Esophagus squamous epithelium (tissue), 5 donors: ENCODE measurements at places on chromosomes 3 and 15.

DNA sequence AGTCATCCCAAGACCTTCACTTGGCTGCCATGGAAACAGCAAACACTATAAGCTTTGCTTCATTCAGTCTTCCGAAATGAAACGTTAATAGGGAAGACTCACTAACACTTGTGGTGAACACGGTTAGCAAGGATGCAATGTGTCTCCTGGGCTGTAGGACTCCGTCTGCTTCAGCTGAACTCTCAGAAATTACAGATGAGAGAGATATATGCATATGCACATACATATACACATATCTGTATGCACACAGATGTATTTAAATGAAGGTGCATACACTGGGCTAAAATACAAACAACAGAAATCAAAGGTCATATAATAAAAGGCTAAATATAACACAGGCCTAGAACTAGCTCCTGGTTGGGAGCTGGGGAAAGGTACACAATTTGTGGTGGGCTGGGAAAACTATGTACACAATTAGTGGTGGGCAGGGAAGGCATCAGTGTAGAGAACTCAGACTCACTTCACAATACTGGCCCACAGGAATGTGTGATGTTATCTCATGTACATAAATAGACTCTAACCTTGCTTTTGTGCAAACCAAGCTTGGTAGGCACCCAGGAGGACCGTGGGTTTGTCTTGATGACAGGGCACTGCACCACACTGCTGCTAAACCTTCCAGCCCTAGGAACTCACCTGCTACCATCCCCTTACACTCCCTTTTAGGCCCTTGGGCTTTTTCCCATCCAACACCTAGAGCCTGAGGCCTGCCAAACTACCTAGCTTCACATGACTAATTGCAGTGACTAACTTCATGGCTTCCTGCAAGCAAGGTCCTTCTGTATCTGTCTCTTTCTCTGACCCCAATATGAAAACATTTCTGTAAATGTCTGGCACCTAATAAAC is 873.1 kb downstream of the NSUN3 start:
- H3K36me3 ChIP-seq: no peaks in the 10 kb centered on the region
- H3K27me3 ChIP-seq: no peaks in the 10 kb centered on the region
- no peak overlapping the region for H3K27ac ChIP-seq

GRCh38 chr15:96849271-96849900 is 518.9 kb downstream of the NR2F2 start:
- H3K27ac ChIP-seq: no peak overlapping the region
- no peaks in the 10 kb centered on the region for H3K36me3 ChIP-seq
- no peaks in the 10 kb centered on the region for H3K4me1 ChIP-seq
- no peak for DNase-seq
- H3K4me3 ChIP-seq: no peak overlapping the region

- no peaks in the 10 kb centered on the region for H3K27me3 ChIP-seq
- peaks cover 11% of the 10 kb centered on the region for H3K4me1 ChIP-seq
- H3K36me3 ChIP-seq: no peaks in the 10 kb centered on the region
- no peak overlapping the region for H3K4me3 ChIP-seq
Observed at GRCh38 chr3:38646630-38647029, 2.9 kb downstream of the SCN5A start.

DNA sequence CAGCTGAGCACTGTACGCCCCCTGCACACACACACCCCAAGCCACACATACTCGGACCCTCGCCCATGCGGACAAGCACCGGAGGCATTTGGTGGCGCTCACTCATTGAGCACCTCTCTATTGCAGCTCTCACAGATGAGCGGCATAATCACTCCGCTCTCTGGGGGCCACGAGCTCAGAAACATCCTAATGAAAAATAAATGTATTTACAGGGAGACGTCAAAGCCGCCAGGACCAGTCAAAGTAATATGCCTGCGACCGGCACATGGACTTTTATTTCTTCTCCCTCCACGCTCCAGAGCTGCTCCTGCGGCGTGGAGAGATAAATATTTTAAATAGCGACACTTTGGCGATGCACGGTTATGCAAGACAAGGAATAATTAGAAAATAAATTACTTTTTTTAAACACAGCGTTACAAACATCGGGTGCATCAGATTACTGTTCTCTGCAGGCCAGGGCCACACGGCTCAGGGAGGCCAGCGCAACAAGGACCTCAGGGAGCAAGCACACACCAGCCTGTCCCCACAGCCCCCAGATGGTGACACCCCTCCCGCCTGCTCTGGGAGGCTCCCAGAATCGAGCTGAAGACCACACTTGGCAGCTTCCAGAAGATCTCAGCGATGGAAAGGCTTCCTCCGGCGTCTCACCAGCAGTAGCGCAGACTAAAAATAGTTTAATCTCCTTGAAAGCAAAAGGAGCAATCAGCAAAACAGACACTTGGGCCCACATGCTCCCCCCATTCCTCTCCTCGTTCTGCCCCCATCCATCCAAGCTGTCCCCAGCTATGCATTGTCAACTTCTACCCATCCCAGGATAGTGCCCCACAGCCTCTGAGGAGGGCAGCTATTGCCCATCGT is 48.0 kb downstream of the CACNA2D2 start:
- no peak for DNase-seq
- no peak overlapping the region for H3K27ac ChIP-seq
- H3K27me3 ChIP-seq: no peaks in the 10 kb centered on the region
- H3K4me3 ChIP-seq: no peak overlapping the region
- no peaks in the 10 kb centered on the region for H3K36me3 ChIP-seq

- H3K27me3 ChIP-seq: no peaks in the 10 kb centered on the region
- no peaks in the 10 kb centered on the region for H3K36me3 ChIP-seq
- no peaks in the 10 kb centered on the region for H3K4me1 ChIP-seq
- no peak for DNase-seq
Observed at GRCh38 chr3:120274739-120275167, 10.3 kb downstream of the GPR156 start.

- no peaks in the 10 kb centered on the region for H3K4me1 ChIP-seq
Observed at GRCh38 chr3:34109021-34109420, 310.6 kb downstream of the PDCD6IP start.

DNA sequence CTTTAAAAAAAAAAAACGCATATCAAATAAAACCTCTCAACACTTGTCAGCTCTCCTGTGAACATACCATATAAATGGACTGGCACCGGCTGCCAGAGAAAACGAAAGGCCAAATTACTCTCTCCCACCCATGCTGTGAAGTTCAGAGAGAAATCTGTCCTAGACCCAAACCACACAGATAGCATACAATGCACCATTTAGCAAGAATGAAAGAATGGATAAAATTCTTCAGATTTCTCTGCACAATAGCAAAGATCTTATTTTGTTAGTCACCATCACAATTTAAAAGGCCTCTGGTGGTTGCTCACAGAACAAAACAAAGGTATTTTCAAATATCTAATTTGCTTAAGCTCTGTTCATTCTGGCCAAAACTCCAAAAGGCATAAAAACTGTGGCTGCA is 93.9 kb upstream of the BHLHE40 start:
- no peaks in the 10 kb centered on the region for H3K4me1 ChIP-seq
- H3K4me3 ChIP-seq: no peak overlapping the region
- H3K27ac ChIP-seq: no peak overlapping the region
- H3K27me3 ChIP-seq: no peaks in the 10 kb centered on the region

DNA sequence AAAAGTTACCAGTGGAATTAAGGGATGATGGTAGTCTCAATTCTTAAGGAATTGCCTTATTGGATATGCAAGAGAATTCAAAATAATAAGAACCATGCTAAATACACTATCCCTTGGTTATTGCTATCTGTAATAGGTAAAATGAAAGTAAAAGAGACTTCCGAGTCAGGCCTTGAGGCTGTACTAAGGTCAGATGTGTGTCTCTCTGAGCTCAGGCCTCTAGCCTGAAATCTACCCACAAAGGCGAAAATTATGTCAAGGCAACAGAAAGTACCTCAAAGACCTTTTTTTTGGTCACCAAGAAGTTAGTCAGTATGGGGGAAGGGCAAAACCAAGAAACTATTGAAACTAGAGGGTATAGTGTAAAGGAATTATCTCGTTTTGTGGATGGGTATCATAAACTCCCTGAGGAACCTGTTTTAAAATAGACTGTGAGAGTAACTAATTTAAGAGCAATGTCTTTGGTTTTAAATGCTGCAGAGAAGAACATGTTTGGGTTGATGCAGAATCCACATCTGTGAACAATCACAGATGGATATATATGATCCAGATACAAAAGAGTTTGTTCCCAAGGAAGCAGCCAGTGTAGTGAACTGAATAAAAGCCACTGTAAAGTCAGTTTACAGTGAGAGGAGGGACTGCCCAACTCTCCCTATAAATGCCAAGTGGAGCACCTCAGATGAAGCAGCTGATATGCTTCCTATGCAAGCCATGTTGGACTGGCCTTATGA is 382.3 kb upstream of the SEMA6D start:
- no peaks in the 10 kb centered on the region for H3K36me3 ChIP-seq
- no peak overlapping the region for H3K4me3 ChIP-seq
- no peak for DNase-seq

DNA sequence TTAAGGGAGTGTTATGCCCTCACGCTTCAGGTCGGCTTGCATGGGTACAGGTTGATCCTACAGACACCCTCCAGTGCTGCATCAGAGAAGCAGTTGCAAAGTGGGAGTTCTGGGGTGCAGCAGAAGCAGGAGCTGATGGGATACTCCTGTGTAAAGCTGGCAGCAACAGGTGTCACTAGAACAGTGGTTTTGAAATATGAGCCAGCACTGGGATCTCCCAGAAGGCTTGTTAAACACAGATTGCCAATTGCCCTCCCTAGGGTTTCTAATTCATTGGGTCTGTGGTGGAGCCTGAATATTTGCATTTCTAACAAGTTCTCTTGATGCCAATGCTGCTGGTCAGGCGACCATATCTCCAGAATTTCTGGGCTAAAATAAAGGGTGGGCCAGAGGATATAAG is 350.4 kb downstream of the CLSTN2 start:
- no peaks in the 10 kb centered on the region for H3K27me3 ChIP-seq
- H3K4me3 ChIP-seq: no peak overlapping the region
- no peak for DNase-seq

- no peak for DNase-seq
- H3K27me3 ChIP-seq: no peaks in the 10 kb centered on the region
- no peak overlapping the region for H3K27ac ChIP-seq
- H3K4me1 ChIP-seq: peaks cover 13% of the 10 kb centered on the region
Observed at GRCh38 chr3:141275032-141275422, 43.4 kb downstream of the PXYLP1 start.

- no peaks in the 10 kb centered on the region for H3K36me3 ChIP-seq
- no peak overlapping the region for H3K27ac ChIP-seq
- no peaks in the 10 kb centered on the region for H3K4me1 ChIP-seq
- H3K27me3 ChIP-seq: no peaks in the 10 kb centered on the region
Observed at GRCh38 chr3:22216601-22217000, 465.6 kb upstream of the ZNF385D start.

DNA sequence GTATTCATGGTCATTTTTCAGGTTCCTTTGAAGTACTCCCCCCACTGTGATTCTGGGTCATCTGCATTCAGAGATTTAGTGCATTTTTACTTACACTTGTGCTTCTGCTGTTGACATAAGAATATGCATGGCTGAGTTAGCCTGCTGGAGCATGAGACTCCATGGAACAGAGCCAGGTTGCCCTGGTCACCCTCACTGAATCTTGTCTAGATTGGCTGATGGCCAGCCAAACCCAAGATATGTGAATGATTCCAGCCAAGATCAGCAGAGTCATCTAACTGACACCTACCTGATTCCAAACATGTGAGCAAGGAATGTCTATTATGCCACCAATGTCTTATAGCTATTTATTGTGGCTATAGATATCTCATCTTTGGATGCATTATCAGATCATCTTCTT is 25.1 kb downstream of the DTWD1 start:
- H3K4me3 ChIP-seq: no peak overlapping the region
- H3K27me3 ChIP-seq: no peaks in the 10 kb centered on the region
- peaks cover 4% of the 10 kb centered on the region for H3K4me1 ChIP-seq
- no peak overlapping the region for H3K27ac ChIP-seq

DNA sequence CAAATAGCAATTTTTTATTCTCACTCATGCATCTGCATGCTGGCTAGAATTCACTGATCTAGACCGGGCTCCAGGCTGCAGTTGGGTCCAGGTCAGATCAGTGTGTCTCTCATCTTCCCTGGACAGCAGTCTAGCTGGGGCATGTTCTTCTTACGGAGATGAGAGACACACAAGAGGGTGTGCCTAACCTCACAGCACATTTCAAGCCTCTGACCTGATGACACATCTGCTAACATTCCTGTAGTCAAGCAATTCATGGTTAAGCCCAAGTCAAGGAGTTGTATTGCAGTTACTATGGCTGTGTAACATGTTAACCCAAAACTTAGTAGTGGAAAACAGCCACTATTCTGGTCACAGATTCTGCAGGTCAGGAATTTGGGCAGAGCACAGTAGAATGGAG is 13.1 kb downstream of the BSN start:
- no peaks in the 10 kb centered on the region for H3K4me1 ChIP-seq
- H3K4me3 ChIP-seq: no peak overlapping the region
- H3K27ac ChIP-seq: no peak overlapping the region

DNA sequence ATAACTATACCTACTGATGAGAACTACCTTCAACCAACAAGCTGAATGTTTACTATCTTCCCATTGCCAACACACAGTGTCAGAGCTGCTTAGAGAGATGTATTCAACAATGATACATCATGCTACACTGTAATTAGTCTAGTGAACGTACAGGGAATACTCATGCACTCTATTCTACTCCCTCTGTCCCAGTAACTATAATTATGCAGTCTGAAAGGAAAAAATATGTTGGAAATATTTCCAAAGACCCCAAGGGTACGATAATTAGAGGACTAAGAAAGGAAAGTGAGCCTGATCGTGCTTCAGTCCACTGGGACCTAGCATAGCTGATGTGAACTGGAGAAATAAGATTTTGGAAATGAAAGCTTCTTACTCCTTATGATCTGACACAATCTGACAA is 36.9 kb upstream of the FSIP1 start:
- H3K27ac ChIP-seq: no peak overlapping the region
- no peaks in the 10 kb centered on the region for H3K27me3 ChIP-seq
- DNase-seq: no peak
- H3K36me3 ChIP-seq: no peaks in the 10 kb centered on the region

GRCh38 chr3:87181551-87181950 is 45.6 kb upstream of the CHMP2B start:
- H3K27me3 ChIP-seq: no peaks in the 10 kb centered on the region
- no peaks in the 10 kb centered on the region for H3K36me3 ChIP-seq
- no peak overlapping the region for H3K27ac ChIP-seq
- H3K4me3 ChIP-seq: no peak overlapping the region

DNA sequence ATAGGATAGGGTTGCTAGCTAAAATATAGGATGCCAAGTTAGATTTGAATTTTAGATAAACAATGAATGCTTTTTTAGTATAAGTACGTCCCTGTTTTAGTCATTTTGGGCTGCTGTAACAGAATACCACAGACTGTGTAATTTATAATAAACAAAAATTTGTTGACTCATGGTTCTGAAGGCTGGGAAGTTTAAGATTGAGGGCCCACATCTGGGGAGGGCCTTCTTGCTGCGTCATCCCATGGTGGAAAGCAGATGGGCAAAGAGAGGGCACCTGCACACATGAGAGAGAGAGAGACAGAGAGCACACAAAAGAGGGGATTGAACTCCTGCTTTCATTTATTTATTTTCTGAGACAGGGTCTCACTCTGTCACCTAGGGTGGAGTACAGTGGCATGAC is 246.5 kb downstream of the EPHB1 start:
- H3K4me3 ChIP-seq: no peak overlapping the region
- no peak overlapping the region for H3K27ac ChIP-seq
- no peaks in the 10 kb centered on the region for H3K27me3 ChIP-seq
- no peaks in the 10 kb centered on the region for H3K36me3 ChIP-seq
- no peak for DNase-seq
- no peaks in the 10 kb centered on the region for H3K4me1 ChIP-seq

- no peaks in the 10 kb centered on the region for H3K4me1 ChIP-seq
- no peak overlapping the region for H3K4me3 ChIP-seq
- no peaks in the 10 kb centered on the region for H3K27me3 ChIP-seq
Observed at GRCh38 chr3:111882194-111882593, 23.1 kb downstream of the PHLDB2 start.
